ENCODE measurements at places on chromosomes 7 and 10. TPM values are rescaled to one million over a fixed set of nuclear protein-coding genes. Genes with fewer than 3 reads are reported as not detected.

DNA sequence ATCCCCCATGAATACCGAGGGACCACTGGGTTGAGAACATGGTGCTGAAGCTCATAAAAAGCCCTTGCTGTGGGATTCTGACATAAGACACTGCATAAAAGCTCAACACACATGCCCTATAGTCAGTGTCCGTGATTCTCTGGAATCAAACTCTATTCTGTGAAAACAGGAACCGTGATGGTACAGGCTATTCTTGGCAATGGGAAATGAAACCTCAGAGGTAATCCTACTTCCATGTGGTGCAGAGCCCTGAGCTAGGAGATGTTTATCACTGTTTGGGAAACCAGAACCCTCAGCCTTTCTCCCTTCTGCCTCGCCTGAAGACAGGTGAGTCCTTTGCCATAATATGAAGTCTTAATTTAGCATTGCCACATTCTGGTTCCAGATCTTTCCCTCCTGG is 80.8 kb upstream of the PRSS1 start:
- DNase-seq: no peak

ATOH7 gene
- total RNA-seq: not detected

DNA sequence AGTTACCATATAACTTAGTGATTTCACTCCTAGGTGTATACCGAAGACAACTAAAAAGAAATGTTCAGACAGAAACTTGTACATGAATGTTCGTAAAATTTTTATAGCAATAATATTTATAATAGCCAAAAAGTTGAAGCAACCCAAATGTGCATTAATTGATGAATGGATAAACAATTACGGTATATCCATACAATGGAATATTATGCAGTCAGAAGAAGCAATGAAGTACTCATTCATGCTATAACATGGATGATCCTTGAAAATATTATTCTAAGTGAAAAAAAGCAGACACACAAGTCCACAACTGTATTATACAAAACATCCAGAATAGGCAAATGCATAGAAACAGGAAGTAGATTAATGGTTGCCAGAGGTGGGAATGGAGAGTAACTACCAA is 183.9 kb downstream of the RNLS start:
- DNase-seq: no peak

DNA sequence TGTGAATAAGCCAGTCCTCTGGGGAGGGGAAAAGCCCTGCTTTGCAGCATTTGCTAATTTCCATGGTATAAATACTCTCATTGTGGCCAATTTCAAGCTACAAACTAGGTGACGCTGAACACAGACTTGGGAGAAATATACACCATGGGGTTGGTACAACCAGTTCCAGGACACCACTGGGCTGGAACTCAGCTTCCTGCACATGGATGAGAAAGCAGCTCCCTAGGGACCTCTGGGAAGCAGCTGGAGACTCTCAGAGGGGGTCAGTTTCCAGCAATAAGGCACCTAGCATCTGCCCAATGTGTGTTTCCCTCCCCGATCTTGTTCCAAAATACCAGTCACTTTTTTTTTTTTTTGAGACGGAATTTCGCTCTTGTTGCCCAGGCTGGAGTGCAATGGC is 56.8 kb upstream of the WDR11 start:
- no peak for DNase-seq

GRCh38 chr7:2214636-2215035 is 18.1 kb downstream of the MAD1L1 start:
- DNase-seq: no peak

SKIDA1 gene
- 2.1 TPM for total RNA-seq

- no peak for DNase-seq
Measured at GRCh38 chr7:155131090-155131489, 61.0 kb downstream of the HTR5A start.

- no peak for DNase-seq
Measured at GRCh38 chr7:80153446-80153845, 18.8 kb downstream of the GNAI1 start.
